ENCODE measurements at places on chromosomes 7 and 10. TPM values are rescaled to one million over a fixed set of nuclear protein-coding genes. Genes with fewer than 3 reads are reported as not detected.

DNA sequence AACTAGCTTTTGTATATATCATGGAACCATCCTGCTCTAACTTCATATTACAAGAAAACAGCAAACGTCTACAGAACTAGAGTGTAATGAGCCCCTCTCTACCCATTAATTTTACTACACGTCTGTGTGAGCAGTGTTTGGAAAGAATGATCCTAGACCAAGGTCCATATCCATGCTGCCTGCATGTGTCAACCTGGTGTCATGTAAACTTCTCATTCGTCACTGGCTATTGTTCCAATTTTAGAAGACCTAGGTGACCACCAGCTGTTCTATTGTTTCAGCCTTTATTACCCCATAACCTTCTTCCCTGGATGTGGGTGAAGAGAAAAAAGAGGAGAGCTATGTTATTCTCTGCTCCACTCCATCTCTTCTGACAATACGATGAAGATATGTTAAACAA lies 77.1 kb downstream of the CREM start:
- no peak for DNase-seq

GRCh38 chr10:7186387-7187018 lies 224.3 kb downstream of the SFMBT2 start:
- DNase-seq, result no peak

DNA sequence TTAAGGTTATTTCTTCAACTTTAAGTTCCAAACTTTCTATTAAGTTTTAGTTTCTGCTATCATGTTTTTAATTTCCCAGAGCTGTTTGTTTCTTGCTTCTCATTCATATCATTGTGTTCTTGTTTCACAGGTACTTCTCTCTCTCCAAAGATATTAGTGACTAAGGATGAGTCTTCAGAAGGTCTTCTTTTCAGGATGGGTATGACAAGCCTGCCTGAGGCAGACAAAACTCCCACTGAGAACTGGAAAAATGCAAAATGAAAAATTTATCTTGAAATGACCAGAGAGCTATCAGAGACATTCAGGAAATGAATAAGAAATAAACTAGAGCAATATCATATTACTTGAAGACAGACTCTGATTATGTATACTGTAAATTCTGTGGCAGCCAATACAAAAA lies 110.8 kb upstream of the EGFR start:
- no peak for DNase-seq

DNA sequence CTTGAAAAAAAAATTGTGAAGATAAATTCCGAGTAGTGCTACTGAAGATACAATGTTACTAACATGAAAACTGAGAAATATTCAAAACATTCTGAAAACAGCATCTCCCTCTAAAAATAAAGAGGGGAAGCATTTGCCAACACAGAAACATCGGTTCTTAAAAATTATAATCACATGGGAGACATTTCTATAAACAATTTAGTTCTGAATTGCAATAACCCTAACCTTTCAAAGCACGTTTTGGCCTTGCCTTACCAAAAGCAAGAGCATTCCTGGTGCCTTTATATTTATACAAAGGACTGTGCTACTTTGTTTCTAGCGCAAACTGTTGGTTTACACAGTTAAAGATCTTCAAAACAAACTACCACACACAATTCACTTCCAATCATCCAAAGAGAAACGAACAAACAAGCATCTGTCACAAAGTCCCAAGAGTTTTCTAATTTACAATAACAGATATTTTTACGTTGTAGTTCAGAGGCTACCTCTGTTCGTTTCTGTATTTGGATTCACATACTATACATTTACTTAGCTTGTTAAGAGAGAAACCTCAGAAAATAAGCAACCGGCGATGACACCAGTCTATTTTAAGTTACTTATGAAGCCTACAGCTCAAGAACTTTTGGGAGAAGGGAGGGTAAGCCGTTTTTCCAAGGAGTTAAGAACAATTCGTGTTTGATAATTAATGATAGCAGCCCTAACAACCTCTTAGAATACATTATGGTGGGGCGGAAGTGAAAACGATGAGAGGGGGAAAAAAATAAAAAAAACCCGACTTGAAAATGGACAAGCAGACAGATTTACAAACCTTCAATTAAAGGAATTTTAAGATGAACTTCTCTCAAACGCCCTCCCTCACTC lies 1.3 kb downstream of the ABI1 start:
- no peak for DNase-seq

CFAP46 gene
- total RNA-seq, result 20.4 TPM

DNA sequence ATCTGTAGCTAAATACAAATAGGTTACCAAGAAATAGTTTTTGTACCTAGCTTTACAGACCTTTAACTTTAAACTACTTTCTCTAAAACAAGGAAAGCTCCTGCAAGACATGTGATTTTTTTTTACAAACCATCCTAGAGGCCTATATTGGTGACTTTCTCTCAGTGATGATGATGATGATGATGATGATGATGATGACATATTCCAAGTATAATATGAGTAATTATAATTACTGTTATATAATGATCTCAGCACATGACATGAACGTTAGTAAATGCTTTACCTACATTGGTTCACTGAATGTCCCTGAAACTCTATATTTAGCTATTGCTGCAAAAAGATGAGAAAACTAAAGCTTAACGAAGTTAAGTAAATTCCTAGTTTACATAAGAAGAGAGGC lies 107.9 kb upstream of the LRGUK start:
- DNase-seq, result no peak

KAZALD1 gene
- 10.7 TPM for total RNA-seq

DNA sequence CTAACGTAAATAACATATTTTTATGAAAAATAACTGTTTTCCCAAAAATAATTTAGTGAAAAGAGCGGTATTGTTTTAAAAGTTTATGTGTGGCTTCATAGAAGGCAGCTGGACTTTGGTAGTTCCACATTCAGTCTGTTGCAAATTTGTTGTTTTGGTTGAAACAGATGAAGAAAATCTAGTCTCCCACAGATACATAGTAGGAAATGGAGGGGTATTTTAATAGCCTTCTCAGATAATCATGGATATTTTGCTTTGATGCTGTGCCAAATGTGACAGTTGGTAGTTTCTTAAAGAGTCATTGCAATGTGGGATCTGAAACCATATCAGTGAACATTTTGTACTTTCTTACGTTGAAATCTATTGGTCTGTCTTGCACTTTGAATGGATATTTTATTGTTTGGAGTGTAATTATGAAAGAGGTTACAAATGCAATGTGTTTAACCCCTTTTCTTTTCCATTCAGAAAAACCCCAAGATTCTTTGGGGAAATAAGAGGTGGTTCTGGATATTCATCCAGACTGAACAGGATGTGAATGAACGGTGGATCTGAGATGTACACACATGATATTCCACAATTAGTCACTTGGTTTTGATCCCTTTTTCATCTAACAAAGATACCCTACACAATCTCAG lies 10.4 kb downstream of the ZNF365 start:
- no peak for DNase-seq

GRCh38 chr7:22932896-22933295 lies 81.0 kb downstream of the HYCC1 start:
- DNase-seq, result no peak

DNA sequence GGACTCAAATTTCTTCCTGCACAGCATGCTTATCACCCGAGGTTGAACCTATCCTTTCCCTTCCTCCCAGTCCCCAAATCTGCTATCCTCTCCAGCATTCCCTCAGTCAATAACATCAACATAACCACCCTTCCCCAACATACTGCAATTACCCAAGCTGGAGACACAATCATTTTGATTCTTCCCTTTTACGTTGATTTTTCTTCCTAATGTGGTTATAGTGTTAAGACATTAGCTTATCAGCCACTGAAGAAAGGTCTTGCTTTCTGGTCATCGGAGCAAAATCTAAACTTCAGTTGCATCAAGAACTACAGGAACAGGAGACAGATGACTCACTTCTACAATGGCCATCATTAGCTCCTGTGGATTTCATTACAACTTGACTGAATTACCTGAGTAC lies 3.5 kb upstream of the HBP1 start:
- DNase-seq, result no peak

DNA sequence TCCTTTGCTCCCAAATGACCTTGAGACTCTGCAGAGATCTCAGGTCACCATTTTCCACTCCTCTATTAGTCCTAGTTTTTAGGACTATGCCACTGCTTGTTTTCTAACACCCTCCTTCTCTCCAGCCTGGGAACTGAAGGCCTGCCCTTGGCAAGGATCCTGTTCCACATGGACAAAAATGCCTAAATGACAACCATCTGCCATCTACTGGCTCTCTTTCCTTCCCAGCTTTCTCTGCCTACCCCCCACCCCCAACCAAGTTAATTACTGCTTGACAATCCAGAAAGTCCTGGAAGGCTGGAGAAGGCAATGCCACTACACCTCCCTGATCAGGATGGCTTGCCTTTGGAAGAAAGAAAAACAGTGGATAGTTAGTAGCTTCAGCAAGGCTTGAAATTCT lies 44.8 kb upstream of the SP8 start:
- no peak for DNase-seq

DNA sequence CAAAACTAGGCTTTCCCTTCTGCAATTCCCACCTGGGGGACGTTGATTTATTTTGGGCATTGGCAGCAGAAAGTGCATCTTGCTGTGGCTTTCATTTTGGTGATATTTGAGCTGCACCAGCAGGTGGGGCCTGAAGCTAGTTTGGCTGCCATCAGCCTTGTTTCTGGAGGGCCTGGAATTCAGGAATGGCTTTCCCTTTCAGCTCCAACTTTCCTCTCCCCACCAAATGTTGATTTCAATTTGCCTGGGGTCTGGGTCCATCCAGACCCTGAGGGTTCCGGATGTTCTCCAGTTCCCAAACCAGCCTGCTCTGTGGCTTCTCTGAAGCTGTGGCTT lies 640.4 kb downstream of the TYW1 start:
- DNase-seq, result no peak

- DNase-seq, result no peak
These were observed 134.8 kb downstream of the PCDH15 start for GRCh38 chr10:54666192-54666591.

Measured in psoas muscle (tissue), 8 donors.